ENCODE measurements at places on chromosomes 13 and 19. TPM values are rescaled to one million over a fixed set of nuclear protein-coding genes. Genes with fewer than 3 reads are reported as not detected.

Gene UBA52
- total RNA-seq: 222 TPM

Gene FCHO1
- total RNA-seq: 4.4 TPM

Gene ZNF814
- 22.3 TPM for total RNA-seq

Gene RAB4B
- 49.3 TPM for total RNA-seq

Gene TYROBP
- 4.2 TPM for total RNA-seq

Gene GRWD1
- 14.9 TPM for total RNA-seq

Gene C1QTNF9
- total RNA-seq: not detected

All from Peyer's patch (tissue), 4 donors.